ENCODE measurements at places on chromosomes 1 and 21. TPM values are rescaled to one million over a fixed set of nuclear protein-coding genes. Genes with fewer than 3 reads are reported as not detected.

Gene F3
- 4.6 TPM for total RNA-seq

Gene PRDM16
- total RNA-seq, result 11.7 TPM

Gene PLPPR5
- total RNA-seq, result 0.11 TPM

Gene LCE1C
- not detected for total RNA-seq

Gene CFHR4
- total RNA-seq, result not detected

Gene TMEM81
- total RNA-seq, result 5.4 TPM

Gene AKR7A3
- 2.0 TPM for total RNA-seq

Gene LRRC3
- 10.1 TPM for total RNA-seq

Gene DMRTA2
- 0.18 TPM for total RNA-seq

Gene TNFRSF25
- total RNA-seq, result 23.4 TPM

Gene THEM5
- not detected for total RNA-seq

Gene DAB1
- 14.0 TPM for total RNA-seq

Gene TEX38
- not detected for total RNA-seq

Gene PCSK9
- total RNA-seq, result 23.7 TPM

Gene FBXO2
- 0.30 TPM for total RNA-seq

Gene CLCA2
- total RNA-seq, result not detected

Gene KCNC4
- total RNA-seq, result 4.5 TPM

Gene SLC6A9
- 20.9 TPM for total RNA-seq

Gene CLDN14
- not detected for total RNA-seq

Gene ERO1B
- 1.0 TPM for total RNA-seq

Gene NBPF14
- 15.2 TPM for total RNA-seq

Gene GJA9
- not detected for total RNA-seq

Gene KRTAP11-1
- not detected for total RNA-seq

Measured in neural crest cell (in vitro differentiated cells).